Endothelial cell (in vitro differentiated cells): ENCODE measurements at places on chromosomes 5 and 9. TPM values are rescaled to one million over a fixed set of nuclear protein-coding genes. Genes with fewer than 3 reads are reported as not detected.

SLC6A7 gene
- total RNA-seq, result not detected

KIF3A gene
- 11.5 TPM for total RNA-seq

MIGA2 gene
- 32.9 TPM for total RNA-seq

CDH12 gene
- total RNA-seq, result 0.26 TPM

RUSC2 gene
- total RNA-seq, result 22.3 TPM

ERBIN gene
- 93.3 TPM for total RNA-seq

CDKN2A gene
- total RNA-seq, result not detected

TXNDC8 gene
- not detected for total RNA-seq

NR5A1 gene
- 1.2 TPM for total RNA-seq

GPR21 gene
- total RNA-seq, result 1.8 TPM

GRM6 gene
- total RNA-seq, result not detected

CSF2 gene
- not detected for total RNA-seq

N4BP3 gene
- 107 TPM for total RNA-seq

ADAMTS2 gene
- total RNA-seq, result 1.5 TPM

AHRR gene
- total RNA-seq, result 8.7 TPM

MEIKIN gene
- total RNA-seq, result not detected

BTNL8 gene
- 0.59 TPM for total RNA-seq

GABRA1 gene
- total RNA-seq, result not detected

WDR31 gene
- 0.95 TPM for total RNA-seq

TNFSF15 gene
- not detected for total RNA-seq

BRD8 gene
- 52.0 TPM for total RNA-seq

PDCD1LG2 gene
- not detected for total RNA-seq

PAEP gene
- total RNA-seq, result not detected

CARD6 gene
- total RNA-seq, result 3.7 TPM

PCDHA9 gene
- 1.7 TPM for total RNA-seq

PCDHGA2 gene
- 1.6 TPM for total RNA-seq

TSSK1B gene
- total RNA-seq, result not detected

INSYN2B gene
- total RNA-seq, result 4.5 TPM

INSL4 gene
- total RNA-seq, result not detected

AQP7 gene
- 0.64 TPM for total RNA-seq

RMI1 gene
- total RNA-seq, result 11.5 TPM

C9orf153 gene
- total RNA-seq, result 0.36 TPM

PCDHGB1 gene
- 3.1 TPM for total RNA-seq

DMGDH gene
- 0.36 TPM for total RNA-seq

ATP10B gene
- not detected for total RNA-seq

RETREG1 gene
- total RNA-seq, result 15.8 TPM

TAF1L gene
- total RNA-seq, result not detected

FREM1 gene
- 2.9 TPM for total RNA-seq

GLE1 gene
- total RNA-seq, result 17.5 TPM

NR2F1 gene
- total RNA-seq, result 2.1 TPM

ARL14EPL gene
- not detected for total RNA-seq

NKD2 gene
- total RNA-seq, result 1.8 TPM

HAPLN1 gene
- 42.1 TPM for total RNA-seq

PCDHGA11 gene
- total RNA-seq, result 10.8 TPM

FBXL7 gene
- 63.8 TPM for total RNA-seq

RNF224 gene
- total RNA-seq, result not detected

NIPAL4 gene
- total RNA-seq, result not detected

CFAP77 gene
- total RNA-seq, result 3.7 TPM

C5orf34 gene
- total RNA-seq, result 4.8 TPM

UGT3A1 gene
- 0.85 TPM for total RNA-seq

IFNA2 gene
- not detected for total RNA-seq

CER1 gene
- 5.2 TPM for total RNA-seq

ITK gene
- not detected for total RNA-seq

KIF20A gene
- total RNA-seq, result 10.3 TPM

VCAN gene
- total RNA-seq, result 203 TPM

DMRTA1 gene
- total RNA-seq, result 6.3 TPM

ASB6 gene
- 26.2 TPM for total RNA-seq

RFESD gene
- total RNA-seq, result 0.97 TPM
